ENCODE measurements at places on chromosomes 2 and 18. TPM values are rescaled to one million over a fixed set of nuclear protein-coding genes. Genes with fewer than 3 reads are reported as not detected.

The STK16 gene
- 18.5 TPM for total RNA-seq

The ALPP gene
- total RNA-seq, result not detected

The FBXO48 gene
- 0.52 TPM for total RNA-seq

The SPATA3 gene
- not detected for total RNA-seq

The TXNDC2 gene
- total RNA-seq, result 0.10 TPM

The COX7A2L gene
- 135 TPM for total RNA-seq

The COL4A4 gene
- 0.21 TPM for total RNA-seq

The TNS1 gene
- 3.5 TPM for total RNA-seq

The PTPRM gene
- total RNA-seq, result 8.0 TPM

The SERPINB5 gene
- total RNA-seq, result not detected

The GPR35 gene
- total RNA-seq, result 40.8 TPM

The GPR45 gene
- not detected for total RNA-seq

The ITPRIPL1 gene
- 4.7 TPM for total RNA-seq

The LRP2 gene
- total RNA-seq, result not detected

The ST8SIA3 gene
- not detected for total RNA-seq

The PSTPIP2 gene
- total RNA-seq, result 27.9 TPM

The SLC25A12 gene
- 14.8 TPM for total RNA-seq

The CXXC1 gene
- total RNA-seq, result 46.9 TPM

The ANKRD36C gene
- total RNA-seq, result 83.4 TPM

The FAM228A gene
- 0.10 TPM for total RNA-seq

The RESP18 gene
- not detected for total RNA-seq

The TMEM247 gene
- total RNA-seq, result not detected

The DSEL gene
- 1.5 TPM for total RNA-seq

The MOCOS gene
- total RNA-seq, result under 0.01 TPM

The LYPD1 gene
- not detected for total RNA-seq

The TMEM17 gene
- 0.21 TPM for total RNA-seq

The CD207 gene
- total RNA-seq, result 0.10 TPM

The CXCR1 gene
- 0.10 TPM for total RNA-seq

The ITGAV gene
- total RNA-seq, result 5.8 TPM

The ZSWIM2 gene
- not detected for total RNA-seq

The TAF1B gene
- total RNA-seq, result 13.7 TPM

The SLC40A1 gene
- 65.5 TPM for total RNA-seq

The CDKL4 gene
- total RNA-seq, result not detected

The MYL1 gene
- total RNA-seq, result not detected

The CYP26B1 gene
- under 0.01 TPM for total RNA-seq

The VWA3B gene
- total RNA-seq, result not detected

The CYTIP gene
- total RNA-seq, result 766 TPM

The KLHL41 gene
- 0.10 TPM for total RNA-seq

The CDH19 gene
- not detected for total RNA-seq

The KLHL14 gene
- 1.4 TPM for total RNA-seq

The CYP27C1 gene
- not detected for total RNA-seq

The TRIM43 gene
- not detected for total RNA-seq

The HAAO gene
- 3.9 TPM for total RNA-seq

The DNAH7 gene
- 0.10 TPM for total RNA-seq

The GFPT1 gene
- 23.9 TPM for total RNA-seq

The EPAS1 gene
- 5.2 TPM for total RNA-seq

The CTIF gene
- total RNA-seq, result 2.7 TPM

The COPS8 gene
- 49.7 TPM for total RNA-seq

The LOXHD1 gene
- 0.63 TPM for total RNA-seq

The RNF125 gene
- total RNA-seq, result 57.0 TPM
